Stimulated activated CD4-positive, alpha-beta T cell treated with anti-CD3 and anti-CD28 coated beads, Interleukin-15, amount 100 ng/mL, for 24 hours (primary cell): ENCODE measurements at places on chromosomes 11 and 22.

DNA sequence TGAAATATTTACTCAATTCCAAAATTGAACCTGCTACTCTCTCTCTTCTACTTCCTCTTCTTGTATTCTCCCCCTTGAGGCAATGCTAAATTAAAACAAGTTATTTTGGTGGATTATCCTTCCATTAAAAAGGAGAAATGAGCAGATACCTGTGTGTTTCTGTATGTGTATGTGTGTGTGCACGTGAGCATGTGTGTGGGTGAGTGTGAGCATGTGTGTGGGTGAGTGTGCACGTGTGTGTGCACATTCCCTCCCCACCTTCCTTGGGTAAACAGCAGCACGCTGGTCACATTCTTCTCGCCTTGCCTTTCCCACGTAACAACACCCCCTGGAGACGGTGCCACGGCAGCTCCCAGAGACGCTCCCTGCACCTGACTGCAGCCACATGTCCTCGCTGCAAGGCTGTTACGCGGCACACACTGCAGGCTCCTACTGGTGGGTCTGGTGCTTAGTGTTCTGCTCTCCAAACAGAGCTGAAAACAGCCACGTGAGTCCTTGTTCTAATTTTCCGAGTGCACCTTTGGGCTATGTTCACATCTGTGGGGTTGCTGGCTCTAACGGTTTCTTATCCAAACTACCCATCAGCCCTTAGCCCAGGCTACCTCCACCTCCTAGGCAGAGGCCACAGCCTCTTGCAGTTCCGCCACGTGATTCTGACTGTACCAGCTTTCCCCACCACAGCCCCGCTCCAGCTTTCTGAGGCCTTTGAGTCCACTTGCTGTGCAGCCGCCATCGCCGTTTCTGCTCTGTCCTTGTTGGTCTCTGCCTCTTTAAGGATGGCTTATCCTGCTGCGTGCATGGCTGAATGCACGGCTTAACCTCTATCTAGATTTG, 123.4 kb downstream of the CTTN start:
- DNase-seq: no peak

- no peak for DNase-seq
These were observed 74.3 kb downstream of the DHCR7 start for GRCh38 chr11:71373791-71374454.

GRCh38 chr11:110716361-110716760, 4.1 kb upstream of the ARHGAP20 start:
- DNase-seq: no peak

DNA sequence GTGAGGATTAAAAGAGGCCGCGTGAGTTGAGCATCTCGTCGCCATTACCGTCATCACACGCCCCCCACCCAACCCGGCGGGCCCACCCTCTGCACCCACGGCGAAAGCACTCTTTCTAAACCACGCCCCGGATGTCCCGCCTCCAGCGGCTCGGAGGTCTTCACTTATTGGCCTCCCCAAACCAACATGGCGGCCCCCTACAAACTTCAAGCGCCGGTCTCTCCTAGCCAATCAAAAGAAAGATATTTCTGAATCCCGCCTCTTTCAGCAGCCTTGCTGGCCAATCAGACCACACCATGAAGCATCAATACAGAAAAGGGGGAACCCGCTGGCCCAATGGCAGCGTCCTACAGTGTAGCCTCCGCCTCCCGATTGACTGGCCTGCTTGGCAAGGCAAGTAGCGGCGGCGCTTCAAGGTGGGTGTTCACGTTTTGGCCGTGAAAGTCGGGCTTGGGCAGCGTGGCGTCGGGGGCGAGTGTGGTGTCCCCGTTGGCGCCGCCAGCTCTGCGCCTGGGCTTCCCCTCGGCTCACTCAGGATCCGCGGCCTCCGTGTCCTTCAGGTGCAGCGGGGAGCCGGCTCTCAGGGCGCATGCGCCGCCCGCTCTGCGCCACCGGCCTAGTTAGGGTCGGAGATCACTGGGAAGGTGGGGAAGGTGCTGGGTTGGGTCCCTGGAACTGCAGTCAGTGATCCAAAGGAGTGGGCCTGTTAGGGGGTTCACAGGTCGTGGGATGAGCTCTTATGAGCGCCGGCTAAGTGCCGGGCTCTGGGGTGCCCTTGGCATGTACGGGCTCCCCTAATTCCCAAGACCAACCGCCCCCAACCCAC, at the start of gene NDUFS8:
NDUFS8 (plus strand) TSS at position 364 of the 826 bp plus-strand sequence. CDS start 1,471 bp downstream, outside the sequence.
- DNase-seq: peak; percentile 99

GRCh38 chr22:35540595-35541253, at the start of gene RASD2:
RASD2 (plus strand) TSS chr22:35540831; CDS start chr22:35546810, 5,979 bp downstream.
- DNase-seq: peak; percentile 64

- no peak for DNase-seq
These were observed 52.5 kb upstream of the TTC12 start for GRCh38 chr11:113261709-113262475.

DNA sequence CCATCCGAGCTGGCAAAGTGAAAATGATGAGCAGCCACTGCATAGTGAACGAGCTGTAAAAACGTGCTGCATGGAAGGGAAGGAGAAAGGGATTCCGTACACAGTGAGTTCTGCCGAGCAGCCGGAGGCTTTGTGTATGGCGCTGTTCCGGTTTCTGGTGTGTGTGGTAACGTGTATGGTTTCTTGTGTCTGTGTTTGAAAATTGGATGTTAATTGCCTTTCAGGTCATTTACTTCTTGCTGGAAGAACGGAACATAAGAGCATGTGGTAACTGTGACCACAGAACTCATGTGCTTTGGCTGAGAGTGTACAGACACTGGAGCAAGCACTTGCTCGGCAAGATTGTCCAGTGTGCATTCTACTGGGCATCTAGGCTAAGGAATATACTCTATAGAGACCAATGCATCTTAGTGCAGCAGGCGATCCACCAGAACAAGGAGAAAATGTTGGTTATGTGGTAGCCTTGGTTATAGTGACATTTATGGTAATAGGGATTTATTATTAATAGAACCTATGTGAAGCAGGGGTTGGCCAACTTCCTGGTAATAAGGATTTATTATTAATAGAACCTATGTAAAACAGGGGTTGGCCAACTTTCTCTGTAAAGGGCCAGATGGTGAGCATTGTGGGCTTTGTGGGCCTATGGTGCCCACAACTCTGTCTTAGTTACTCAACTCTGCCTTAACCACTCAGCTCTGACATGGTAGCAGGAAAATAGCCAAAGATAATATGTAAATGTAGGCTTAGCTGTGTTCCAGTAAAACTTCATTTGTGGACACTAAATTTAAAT, 49.2 kb downstream of the GRAMD1B start:
- DNase-seq: no peak

DNA sequence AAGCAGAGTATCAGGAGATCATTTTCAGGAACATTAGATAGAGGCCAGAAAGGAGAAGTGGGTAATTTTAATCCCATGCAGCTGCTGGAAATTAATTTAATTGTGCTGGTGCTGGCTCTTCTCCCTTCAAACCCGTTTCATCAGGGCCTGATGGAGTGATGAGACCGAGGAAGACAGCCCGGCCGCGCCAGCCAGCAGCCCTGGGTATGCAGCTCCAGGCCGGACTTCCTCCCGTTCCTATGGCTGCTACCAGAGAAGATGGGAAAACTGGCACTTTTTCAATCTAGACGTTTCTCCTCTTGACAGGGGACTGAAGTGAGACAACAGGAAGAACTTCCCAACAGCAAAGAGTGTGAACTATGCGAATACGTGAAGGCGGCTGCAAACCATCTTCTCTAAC, 24.6 kb upstream of the ZBTB16 start:
- no peak for DNase-seq

DNA sequence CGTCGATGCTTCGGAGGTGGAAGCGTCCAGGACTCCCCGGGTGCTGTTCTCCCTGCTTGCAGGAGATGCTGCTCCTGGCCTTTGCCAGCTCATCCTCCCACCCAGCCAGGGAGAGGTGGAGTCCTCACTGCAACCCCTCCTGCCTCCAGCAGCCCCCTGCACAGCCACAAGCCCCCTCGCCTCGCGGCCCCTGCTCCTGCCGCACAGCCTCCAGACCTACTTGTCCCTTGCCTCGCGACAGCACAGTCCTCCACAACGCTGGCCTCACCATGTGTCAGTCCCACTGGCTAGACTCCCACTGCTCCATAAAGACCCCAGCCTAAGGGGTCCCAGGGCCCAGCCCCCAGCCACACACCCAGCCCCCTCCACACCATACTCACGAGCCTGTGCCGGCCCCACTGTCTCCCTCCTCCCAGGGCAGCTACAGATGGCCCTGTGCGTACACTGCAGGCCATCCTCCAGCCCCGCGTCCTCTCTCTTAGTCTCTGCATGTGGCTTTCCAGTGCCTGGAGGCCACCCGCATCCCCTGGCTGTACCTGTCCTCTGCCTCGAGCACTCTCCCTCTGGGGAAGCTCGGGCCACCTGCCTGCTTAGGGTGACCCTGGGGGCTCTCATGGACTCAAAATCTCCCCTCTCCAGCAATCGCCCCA, 91.5 kb downstream of the CELSR1 start:
- DNase-seq: no peak

DNA sequence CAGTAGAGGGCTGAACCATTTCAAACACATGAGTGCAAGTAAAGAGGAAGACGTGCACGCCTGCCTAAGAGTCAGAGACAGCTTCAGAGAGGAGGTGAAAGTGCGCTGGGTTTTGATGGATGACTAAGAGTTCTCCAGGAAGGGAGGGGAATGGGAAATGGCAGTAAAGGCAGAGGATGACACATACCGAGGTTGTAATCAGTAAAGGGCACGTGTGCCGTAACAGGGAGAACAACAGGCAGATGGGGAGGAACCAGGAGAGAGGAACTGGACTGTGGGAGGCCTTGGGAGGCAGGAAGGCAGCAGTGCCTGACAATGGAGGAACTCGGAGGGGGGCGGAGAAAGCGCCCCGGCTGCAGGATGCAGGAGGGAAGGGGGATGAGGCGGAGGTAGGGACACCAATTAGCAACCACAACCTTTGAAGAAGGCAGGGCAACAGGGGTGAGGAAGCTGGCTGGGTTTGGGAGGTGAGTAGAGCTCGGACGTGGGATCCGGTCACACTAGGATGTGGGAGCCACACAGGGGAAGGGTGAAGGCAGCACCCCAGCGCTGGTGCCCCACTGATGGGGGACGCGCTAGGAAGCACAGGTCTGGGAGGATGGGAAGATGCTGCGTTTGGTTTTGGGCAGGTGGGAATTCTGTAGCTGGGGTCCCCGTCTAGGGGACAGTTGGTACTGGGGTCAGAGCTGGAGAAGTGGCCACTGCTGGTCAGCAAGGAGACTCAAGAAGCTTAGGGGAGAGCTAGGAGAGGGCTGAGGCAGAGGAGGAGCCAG, 67.4 kb downstream of the SCUBE1 start:
- no peak for DNase-seq
